ENCODE measurements at places on chromosomes 7 and 10.

GRCh38 chr10:49050906-49051305 lies 64.4 kb downstream of the VSTM4 start:
- DNase-seq: no peak

DNA sequence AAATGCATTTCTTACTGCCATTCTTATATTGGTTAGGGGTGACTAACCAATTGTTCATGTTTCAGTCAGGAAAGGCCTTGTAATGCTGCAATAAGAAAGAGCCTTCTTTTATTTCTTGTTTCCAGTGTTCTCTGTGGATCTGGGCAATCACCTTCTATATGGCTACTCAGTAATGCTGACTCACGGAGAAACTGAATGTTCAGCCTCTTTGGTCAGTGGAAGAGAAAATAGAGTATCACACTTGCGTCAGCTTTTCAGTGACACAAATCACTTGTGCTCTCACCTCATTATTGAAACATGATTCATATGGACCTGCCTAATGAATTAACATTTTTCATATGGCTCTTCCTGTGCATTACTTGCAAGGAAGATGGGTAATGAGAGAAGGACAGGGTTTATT lies 243.9 kb upstream of the POT1 start:
- no peak for DNase-seq

GRCh38 chr10:112622786-112623185 lies 175.8 kb downstream of the VTI1A start:
- DNase-seq: no peak

- DNase-seq: no peak
Measured at GRCh38 chr7:7002418-7003062, 176.5 kb upstream of the CCZ1B start.

- no peak for DNase-seq
Measured at GRCh38 chr10:19817231-19817933, 1.1 kb downstream of the PLXDC2 start.

GRCh38 chr10:50438049-50438936 lies 185.5 kb downstream of the SGMS1 start:
- DNase-seq: no peak

DNA sequence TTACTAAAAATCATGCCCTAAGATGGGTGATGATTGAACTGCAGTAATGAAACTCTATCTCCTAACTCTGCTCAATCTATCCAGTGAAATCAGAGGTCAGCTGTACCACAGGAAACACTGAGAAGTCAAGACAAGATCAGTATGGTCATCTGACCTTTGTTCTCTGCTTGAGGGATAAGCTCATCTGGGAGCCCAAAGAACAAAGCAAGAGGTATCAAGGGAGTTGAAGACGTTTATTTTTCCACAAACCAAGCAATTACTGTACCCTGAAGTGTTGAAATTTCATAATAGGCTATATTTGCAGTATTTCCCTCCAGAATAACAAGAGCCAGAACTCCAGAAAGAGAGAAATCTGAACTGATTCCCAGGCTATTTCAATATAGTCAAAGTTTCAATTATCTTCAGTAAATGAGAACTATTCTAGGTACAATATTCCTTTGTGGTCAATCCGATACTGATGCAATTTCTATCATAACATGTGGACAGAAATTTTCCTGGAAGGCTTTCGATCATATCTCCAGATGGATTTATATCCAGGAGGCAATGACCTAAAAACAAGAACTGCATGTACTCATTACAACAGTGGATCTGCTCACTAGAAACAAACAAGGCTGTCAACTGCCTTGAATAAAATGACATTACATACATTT lies 345.3 kb downstream of the TNS3 start:
- DNase-seq: no peak

DNA sequence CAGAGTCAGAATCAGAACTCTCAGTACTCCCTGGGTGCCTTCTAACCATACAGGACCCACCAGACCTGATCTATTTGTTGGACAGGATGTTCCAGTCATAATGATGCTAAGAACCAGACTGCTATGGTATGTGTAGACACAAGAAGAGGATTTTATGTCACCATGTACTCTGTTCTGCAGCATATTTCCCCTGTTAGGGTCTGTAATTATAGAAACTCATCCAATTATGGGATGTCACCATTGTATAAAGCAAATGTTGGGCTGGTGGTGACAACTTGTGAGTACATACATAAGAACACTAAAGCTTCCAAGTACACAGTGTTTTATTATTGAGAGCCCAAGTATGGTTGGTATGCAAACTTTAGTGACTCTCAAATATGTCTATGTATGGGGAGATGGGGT lies 67.1 kb upstream of the AGBL3 start:
- DNase-seq: no peak

DNA sequence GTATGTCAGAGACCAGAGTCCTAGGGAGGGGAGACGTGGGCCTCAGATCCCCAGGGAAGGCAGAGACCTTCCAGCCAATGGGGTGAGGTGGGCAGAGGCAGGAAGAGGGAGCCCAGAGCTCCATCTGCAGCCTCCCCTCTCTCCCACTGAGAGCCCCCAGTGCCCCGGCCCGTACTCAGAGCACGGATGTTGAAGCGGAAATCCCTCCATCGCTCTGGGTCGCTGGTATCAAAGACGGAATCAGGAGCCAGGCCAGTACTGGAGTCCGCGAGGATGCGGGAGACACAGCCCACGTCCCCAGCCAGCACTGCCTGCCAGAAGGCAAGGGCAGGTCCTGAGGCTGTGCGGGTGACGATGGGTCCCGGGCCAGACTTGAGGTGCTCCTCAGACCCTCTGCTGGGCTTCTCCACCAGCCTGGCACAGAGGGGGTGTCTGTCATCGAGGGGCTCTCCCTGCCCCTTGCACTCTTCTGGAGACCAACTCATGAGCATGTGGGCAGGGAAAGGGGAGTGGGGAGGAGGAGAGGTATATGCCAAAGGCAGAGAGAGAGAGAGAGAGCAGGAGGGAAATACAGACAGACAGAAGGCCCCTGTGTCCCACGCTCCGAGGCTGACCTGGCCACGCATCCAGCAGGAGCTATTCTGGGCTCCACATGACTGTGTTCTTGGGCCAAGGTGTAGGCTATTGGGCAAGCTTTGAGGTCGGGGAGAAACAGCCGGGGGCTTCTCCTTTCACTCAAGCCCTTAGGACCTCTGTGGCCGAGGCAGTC lies at the start of gene ASB10:
TSS of gene ASB10 (minus strand) at position 611 of the 769 bp plus-strand sequence. CDS start at position 491, 120 bp downstream.
- DNase-seq: no peak

DNA sequence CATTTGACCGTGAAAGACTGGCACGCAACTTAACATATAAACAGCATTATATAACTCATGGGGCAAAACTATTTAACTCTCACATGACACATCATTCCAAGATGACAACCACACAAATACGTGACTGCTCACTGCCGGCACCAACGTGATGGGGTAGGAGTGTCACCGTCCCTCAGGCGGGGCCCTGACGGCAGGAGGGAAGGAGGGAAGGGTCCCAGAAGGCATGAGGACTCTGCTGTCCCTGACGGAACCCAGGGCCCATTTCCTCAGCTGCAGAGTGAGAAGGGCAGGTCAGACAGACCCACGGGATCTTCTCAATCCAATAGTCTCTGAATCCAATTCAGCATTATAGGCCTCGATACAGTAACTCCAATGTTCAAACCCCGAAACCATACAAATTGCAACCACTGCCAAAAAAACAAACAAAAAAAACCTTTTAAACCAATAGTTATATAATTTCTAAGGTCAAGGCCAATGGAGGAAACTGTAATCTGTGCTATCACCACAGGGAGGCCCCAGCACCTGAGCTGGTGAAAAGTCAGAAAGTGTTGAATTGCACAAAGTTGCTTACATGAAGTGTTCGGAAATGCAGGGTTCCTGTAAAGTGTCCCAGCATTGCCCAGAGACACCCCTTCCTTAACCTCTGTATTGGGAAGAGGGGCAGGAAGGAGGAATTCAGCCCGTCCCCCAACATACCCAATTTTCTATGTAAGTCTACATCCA lies 137.4 kb downstream of the TNS3 start:
- DNase-seq: no peak

GRCh38 chr7:80721883-80722615 lies 83.6 kb downstream of the CD36 start:
- DNase-seq: no peak

DNA sequence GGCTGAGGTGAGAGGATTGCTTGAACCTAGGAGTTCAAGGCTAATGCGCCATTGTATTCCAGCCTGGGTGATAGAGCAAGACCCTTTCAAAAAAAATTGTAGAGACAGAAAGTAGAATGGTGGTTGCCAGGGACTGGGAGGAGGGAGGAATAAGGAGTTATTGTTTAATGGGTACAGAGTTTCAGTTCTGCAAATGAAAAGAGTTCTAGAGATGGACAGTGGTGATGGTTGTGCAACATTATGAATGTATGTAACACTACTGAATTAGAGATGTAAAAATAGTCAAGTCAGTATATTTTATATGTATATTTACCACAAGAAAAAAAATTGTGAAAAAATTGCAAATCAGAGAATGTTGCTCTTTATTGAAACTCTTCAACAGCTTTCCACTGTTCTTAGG lies 266.5 kb upstream of the NPY start:
- DNase-seq: no peak

DNA sequence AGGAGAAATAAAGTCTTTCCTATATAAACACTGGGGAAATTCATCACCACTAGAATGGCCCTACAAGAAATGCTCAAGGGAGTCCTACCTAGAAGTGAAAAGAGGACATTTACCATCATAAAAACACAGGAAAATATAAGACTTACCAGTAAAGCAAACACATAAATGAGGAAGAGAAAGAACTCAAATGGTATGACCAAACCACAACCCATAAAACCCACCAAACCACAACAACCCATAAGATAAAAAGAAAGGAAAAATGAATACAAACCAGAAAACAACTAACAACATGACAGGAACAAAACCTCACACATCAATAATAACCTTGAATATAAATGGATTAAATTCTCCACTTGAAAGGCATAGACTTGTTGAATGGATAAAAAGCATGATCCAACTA lies 71.9 kb upstream of the DIP2C start:
- DNase-seq: no peak

- no peak for DNase-seq
Measured at GRCh38 chr10:92183199-92183598, 107.7 kb downstream of the CPEB3 start.

DNA sequence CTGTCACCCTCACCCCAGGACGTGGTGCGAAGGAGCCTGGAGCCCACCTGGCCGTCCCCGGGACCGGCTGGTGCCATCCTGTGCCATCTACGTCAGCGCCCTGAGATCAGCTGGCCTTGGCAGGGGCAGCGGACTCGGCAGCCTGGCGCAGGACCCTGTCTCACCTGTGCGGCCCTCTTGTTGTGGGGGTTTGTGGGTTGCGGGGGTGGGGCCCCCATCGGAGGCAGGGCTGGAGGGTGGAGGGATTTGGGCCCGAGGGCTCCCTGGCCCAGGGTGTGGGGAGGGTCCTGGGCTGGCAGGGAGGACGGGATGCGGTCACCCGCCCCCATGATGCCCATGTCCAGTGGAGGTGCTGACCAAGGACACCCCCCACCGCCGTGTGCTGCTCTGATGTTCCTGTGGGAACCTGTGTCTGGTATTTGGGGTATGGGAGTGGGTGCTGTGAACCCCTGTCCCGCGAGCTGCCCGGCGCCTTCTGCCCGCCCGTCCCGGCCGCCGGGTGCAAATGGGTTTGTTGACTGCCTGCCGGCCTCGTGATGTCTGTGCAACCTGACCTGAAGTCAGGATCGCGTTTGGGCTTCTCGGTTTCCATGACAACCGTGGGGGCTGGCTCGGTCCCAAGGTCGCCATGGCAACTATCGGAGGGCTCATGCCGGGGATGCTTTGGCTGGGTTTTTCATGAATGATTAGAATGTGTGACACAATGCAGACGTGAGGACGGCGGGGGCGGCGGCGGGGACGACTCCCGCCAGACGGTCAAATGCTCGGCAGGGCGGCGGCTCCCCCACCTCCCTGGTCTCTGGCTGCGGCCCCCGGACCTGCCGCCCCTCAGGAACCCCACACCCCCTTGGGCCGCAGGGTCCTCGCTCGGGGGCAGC lies 7.3 kb downstream of the MAFK start:
- DNase-seq: peak; percentile 42

DNA sequence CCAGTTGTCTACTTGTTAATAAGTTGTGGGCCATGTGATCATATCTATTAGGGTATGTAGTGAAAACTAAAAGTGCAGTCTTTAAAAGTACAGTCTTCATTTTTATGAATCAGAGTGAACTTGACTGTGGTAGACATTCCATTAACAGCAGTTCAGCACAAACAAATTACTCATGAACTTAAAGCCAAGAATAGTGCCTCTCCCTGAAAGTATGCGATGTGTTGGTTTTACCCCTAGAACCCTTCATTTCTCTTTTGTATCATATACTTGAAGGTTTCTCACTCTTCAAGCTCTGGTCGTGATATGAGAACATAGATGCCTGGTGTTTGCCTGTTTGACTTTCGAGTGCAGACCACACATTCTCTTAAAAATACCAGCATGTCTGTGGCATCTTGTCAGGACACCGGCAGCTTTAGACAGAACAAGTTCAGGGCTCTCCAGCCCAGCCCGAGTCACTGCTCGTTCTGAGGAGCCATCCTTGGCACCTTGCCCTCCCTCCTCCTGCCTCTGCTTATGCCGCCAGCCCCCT lies 159.3 kb downstream of the LCOR start:
- DNase-seq: no peak

DNA sequence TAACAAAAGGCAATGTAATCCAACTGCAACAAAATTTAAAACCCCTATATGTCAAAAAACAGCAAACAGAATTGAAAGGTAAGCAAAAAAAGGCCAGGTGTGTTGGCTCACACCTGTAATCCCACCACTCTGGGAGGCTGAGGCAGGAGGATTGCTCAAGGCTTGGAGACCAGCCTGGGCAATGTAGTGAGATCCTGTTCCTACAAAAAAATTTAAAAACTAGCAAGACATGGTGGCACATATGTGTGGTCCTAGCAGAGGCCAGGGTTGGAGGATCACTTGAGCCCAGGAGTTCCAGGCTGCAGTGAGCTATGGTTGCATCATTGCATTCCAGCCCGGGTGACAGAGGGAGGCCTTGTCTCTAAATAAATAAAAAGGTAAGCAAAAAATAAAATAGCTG lies 212.1 kb upstream of the KLF14 start:
- no peak for DNase-seq

DNA sequence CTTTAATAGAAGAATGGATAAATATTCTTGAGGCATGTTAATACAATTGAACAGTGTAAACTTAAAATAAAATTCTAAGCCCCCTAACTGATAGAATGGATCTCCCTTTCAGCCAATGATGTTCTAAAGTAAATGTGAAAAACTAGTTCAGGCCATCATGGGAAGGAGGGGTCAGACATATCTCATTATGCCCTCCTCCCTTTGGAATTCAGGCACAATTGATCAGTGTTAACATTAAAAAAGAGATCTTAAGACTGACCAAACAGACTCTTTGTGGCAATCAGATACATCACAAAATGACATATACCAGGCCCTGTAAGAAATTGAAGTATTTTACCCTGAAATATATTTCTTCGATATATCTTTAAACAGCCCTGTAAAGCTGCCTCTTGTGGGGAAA lies 683.0 kb upstream of the LRRTM3 start:
- no peak for DNase-seq

- DNase-seq: peak; percentile 71
Measured at GRCh38 chr7:129780257-129780973, 168.9 kb downstream of the NRF1 start.

GRCh38 chr7:70788276-70788675 lies 343.7 kb upstream of the GALNT17 start:
- DNase-seq: no peak

GRCh38 chr10:89393898-89394297 lies 1.5 kb downstream of the IFIT1 start:
- no peak for DNase-seq

GRCh38 chr7:102859084-102859798 lies 53.6 kb upstream of the LRRC17 start:
- DNase-seq: no peak

All from NCI-H1694 (cell line).